CD4-positive, alpha-beta T cell treated with Interleukin-12 subunit alpha and Interleukin-12 subunit beta, for 1 hour (primary cell): ENCODE measurements at places on chromosomes 12 and 14.

GRCh38 chr14:95523815-95524448, 7.5 kb upstream of the SYNE3 start:
- DNase-seq: peak; percentile 58

GRCh38 chr12:93191956-93192355, 185.8 kb upstream of the NUDT4 start:
- no peak for DNase-seq

DNA sequence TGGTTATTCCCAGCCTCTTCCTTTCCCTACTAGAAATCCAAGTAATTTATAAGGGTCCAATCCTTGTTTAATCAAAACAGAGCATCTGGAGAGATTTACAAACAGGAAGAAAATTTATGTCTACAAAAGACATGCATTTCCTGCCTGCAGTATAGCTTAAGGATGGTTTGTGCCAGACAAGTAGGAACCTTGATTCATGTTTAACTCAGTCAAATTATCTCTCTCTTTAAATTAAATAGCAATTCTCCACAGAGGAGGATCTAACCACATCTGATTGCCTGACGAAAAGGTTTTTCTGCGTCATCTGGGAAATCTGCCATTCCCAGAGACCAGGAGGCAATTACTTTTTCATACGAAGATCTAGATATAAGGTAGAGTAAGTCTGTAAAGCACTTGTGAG, 105.2 kb downstream of the ZFC3H1 start:
- DNase-seq: no peak

- no peak for DNase-seq
Measured at GRCh38 chr14:104553166-104554087, 26.1 kb upstream of the C14orf180 start.

GRCh38 chr12:109144224-109144623, 27.8 kb downstream of the ACACB start:
- no peak for DNase-seq

- DNase-seq: no peak
Measured at GRCh38 chr14:70789361-70789760, 20.0 kb downstream of the MAP3K9 start.

DNA sequence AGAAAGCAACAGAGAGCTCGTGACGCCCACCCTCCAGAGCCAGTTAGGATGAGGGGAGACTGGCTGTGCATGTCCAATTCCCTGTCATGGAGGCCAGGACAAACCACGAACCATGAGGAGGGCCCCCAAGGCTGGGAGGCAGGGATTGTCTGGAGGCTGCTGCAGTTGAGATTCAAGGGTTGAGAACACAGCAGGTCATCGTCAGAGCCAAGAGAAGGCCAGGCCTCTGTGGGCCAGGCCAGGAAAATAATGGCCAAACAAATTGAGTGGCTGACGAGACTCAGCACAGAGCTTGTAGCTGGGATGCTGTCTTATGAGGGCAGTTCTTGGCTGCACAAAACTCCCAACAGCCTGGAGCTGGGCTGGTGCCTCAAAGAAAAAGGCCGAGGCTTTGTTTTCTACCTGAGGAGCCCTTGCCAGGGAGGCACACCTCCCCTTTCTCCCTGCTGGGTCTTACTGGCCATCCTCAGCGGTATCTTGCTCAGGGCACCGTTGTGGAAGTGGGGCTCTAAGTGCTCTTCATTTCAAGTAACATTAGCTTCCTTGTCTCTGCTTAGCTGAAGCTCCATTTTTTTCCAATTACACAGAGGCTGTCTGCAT, 665.9 kb downstream of the BCL11B start:
- DNase-seq: no peak

DNA sequence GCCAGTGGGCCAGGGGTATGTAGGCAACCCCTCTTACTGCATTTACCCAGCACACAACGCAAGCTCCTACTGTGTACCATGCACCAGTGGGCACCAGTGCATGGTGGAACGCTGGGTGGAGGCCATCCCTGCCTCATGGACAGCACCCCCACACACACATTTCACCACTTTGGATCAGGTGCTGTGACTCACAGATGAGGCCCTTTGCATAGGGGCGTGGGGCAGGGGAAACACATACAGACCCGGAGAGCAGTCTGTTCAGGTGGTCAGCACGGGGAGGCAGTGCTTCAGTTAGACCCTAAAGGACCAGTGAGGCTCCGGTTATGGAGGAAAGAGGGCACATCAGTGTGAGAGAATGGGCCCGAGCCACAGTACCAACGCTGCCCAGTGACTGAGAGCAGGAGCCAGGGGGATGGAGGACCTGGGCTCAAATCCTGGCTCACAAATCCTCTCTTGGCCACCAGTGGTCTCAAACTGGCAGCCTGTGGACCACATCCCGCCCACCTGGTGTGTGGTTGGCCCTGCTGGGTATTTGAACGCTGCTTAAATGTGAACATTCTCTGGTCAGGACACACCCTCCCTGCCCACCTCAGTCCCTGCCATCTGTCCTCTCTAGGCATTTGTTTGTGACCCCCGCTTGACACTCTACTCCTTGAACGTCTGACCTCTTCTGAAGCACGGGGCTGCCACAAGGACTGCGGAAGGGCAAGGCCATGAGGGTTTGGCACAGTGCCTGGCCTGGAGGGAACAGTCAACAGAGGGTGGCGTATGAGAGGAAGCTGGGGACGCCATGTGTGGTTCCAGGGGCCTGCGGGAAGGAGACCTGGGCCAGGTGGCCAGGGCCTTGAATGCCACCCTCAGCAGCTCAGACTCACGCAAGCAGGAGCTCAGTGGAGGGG, 46.7 kb downstream of the FAM222A start:
- no peak for DNase-seq

GRCh38 chr14:54730156-54730961, 163.4 kb downstream of the SAMD4A start:
- DNase-seq: peak; percentile 18

GRCh38 chr14:74297986-74298385, 4.7 kb downstream of the ABCD4 start:
- DNase-seq: no peak

DNA sequence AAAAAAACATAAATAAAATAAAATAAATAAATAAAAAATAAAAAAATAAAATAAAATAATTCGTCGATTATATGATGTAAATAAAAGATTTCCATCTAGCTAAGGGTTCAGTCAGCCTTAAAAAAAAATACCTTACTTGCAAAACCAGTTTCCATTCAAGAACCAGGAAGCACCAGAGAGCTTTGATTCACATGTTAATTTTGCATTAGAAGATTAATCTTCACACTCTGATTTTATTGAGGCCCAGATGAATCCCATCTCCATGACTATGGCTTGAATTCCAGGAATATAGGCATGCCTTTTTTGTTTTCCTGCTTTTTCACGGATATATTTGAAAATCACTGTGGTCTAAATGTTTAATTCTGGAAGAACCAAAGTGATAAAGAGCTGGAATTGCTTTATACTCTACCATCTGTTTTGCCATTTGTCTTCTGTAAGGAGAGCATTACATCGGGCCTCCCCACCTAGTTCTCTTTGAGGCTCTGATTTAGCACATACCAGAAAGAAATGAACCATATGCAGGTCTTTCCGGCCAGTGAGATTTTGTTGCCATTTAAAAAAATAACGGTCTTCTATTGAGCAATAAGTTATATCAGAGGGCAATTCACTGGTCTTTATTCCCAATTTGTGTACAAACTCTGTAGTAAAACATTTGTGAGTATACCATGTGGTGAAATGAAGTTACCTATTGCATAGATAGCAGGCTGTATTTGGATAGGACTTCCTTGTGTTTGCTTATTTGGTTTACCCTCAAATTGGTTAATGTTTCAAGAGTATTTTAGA, 175.5 kb downstream of the AEBP2 start:
- no peak for DNase-seq

DNA sequence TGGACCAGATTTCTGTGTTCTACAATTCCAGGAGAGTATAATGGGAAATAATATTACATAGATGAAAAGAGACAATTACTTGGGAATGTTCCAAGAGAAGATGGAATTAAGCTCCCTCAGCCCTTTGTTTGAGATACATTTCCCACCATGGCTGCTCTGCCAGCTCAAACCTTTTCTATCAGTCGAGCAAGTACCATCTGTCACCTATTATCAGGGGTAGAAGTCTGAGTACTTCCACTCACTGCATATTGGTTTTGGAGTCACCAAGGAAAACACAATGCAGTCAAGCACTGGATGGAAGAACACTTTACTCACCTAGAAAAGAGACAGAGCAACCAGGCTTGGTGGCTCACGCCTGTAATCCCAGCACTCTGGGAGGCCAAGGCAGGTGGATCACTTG, 270.4 kb upstream of the FAR2 start:
- no peak for DNase-seq

DNA sequence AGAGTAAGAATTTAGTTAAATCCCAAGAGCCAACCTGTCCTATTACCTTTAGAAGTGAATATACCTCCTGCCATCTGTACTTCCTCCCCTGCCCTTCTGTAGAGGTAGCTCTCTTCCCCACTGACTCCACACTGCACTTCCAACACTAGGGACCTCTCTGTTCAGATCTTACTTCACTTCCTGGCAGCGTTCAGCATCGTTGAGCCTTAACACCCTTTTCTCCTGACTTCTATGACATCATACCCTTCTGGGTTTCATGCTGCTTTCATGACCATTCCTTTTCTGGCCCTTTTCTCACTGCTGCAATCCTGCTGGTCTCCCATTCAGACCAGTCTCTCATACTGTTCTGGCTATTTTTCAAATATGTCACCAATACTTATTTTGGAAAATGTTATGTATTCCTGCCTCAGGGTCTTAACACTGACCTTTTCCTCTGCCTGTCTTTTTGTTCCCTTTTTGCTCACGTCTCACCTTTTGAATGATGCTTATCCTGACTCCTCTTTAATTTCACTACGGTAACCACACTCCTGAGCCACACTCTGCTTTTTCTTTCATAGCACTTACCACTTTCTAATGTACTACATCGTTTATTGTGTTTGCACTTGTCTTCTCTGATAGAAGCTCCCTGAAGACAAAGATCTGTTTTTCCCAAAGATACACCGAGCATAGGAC, 67.6 kb downstream of the PLEKHA5 start:
- DNase-seq: no peak

GRCh38 chr14:25055005-25055404, 5.1 kb upstream of the STXBP6 start:
- DNase-seq: no peak

DNA sequence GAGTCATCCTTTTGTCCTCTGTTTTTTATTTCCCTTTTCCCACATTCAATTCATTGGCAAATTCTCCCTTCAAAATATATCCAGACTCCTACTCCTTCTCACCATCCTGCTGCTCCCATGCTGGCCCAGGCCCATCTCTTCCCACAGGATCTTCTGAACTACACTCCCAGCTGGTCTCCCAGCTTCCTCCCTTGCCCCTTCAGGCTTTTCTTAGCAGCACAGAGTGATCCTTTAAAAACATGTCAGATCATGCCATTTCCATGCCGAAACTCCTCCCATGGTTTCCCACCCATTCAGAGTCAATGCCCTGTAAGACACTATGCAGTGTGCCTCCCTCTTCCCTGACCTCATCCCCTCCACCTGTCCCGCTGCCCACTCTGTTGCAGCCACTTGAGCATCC, 2.4 kb upstream of the KRT84 start:
- no peak for DNase-seq

GRCh38 chr12:1527789-1528188, 66.6 kb downstream of the FBXL14 start:
- DNase-seq: no peak

DNA sequence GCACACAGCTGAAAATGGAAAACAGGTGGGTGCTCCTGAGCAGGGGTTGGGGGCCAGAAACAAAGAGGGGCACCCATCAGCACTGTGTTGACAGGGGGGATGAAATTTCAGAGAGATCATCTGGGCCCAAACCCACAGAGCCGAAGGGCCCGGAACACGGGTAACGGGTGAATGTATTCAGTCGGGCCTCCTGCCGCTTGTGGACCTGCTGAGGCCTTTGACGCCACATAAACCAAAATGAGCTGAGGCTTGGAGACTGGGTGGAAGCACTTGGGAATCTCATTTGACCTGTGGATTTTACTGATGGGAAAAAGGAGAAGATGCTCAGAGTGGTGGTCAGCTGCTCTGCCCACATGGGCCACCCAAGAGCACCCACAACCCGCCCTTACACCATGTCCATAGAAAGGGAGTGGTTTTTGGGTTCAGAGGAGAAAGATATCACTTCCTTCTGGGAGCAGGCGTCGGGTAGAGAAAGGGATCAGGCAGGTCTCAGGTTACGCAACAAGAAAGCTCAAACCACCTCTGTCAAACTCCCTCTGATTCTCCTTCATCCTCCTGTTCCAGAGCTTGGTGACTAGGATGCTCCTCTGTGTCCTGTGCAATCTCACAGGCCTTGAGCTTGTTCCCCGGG, 106.8 kb upstream of the BCL2L14 start:
- DNase-seq: no peak

GRCh38 chr12:78402366-78403134, 462.0 kb upstream of the SYT1 start:
- no peak for DNase-seq

DNA sequence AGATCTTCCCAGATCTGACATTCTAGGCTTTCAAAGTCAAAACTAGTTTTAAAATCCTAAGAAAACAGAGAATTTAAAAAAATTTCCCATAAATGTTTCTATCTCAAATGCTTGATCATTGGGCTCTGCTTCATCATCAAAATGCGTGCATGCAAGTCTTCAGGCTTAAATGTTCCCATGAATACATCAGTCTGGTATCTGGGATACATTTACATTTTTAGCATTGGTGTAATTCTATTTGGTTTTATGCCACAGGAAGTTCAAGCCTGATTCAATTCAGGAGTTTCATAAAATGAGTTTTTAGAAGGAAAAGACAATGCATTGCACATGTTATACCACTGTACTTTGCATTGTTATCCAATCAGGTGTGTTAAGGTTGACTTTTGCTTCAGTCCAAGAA, 336.4 kb downstream of the PCNX1 start:
- DNase-seq: no peak

GRCh38 chr12:79515530-79515935, 175.2 kb downstream of the PAWR start:
- no peak for DNase-seq

GRCh38 chr12:82207556-82207955, 150.6 kb downstream of the CCDC59 start:
- no peak for DNase-seq

- DNase-seq: no peak
Measured at GRCh38 chr12:112116232-112117060, 7.9 kb upstream of the NAA25 start.

GRCh38 chr12:127588249-127588648, 678.7 kb upstream of the TMEM132C start:
- no peak for DNase-seq

DNA sequence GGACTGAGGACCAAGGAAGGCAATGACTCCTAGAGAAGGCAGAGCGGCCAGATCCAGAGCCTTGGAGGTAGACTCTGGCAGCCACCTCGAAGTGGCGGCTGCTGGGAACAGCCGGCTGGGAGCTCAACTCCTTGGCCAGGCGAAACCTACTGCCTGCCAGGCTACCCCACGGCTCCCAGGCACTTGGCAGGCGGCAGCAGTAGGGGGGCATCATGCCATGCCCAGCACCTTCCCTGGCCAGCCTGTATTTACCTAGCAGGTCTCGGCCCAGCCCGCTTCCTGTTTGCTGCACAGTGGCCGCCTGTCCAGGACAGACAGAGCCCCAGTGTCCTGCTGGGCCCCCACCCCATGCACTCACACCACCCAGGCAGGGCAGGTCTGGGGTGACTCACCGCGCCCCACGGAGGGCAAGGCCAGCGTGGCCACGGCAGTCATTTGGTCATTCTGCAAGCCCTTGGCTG, 10.2 kb downstream of the TRPV4 start:
- DNase-seq: no peak

- DNase-seq: no peak
Measured at GRCh38 chr12:69511469-69512267, 41.5 kb downstream of the FRS2 start.
